ENCODE measurements at places on chromosomes 12 and 14.

DNA sequence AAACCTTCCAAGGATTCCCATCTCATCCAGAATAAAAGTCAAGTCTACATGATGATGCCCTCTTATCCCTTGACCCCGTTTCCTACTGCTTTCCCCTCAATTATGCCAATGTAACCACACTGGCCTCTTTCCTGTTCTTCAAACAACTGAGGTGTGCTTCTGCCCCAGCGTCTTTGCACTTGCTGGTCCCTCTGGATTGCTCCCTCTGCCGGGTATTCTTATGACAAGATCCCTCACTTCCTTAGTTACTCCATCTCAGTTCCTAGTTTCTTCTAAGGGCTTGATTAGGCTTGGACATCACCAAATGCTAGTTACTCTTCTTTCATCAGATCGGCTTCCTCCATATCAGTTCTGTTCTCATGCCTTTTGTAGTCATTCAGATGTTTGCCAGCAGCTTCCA is 32.7 kb upstream of the PELI2 start:
- no peak overlapping the region for H3K27ac ChIP-seq
- no peaks in the 10 kb centered on the region for H3K36me3 ChIP-seq
- H3K4me3 ChIP-seq, result no peak overlapping the region
- DNase-seq, result no peak
- H3K4me1 ChIP-seq, result no peaks in the 10 kb centered on the region
- peaks cover 12% of the 10 kb centered on the region for H3K27me3 ChIP-seq

GRCh38 chr12:67006610-67007009 is 262.5 kb upstream of the CAND1 start:
- no peak overlapping the region for H3K27ac ChIP-seq
- H3K4me3 ChIP-seq, result no peak overlapping the region
- no peaks in the 10 kb centered on the region for H3K36me3 ChIP-seq
- no peak for DNase-seq

DNA sequence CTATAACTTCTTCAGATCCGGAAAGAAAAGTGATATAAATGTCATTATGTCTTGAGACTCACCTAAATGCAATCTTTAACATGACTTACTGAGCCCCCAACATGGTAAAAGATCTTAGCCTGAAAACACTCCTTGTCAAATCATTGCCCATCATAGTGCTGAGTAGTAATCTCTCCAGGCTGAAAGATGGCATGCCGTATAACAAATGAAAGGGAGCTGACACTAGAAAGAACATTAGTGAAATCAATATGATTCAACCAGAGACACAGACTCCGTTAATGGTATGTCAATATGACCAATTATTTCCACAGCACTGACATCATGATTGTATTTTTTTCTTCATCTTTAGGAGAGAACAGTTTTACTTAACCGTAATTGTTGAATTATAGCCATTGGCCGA is 54.4 kb downstream of the BICD1 start:
- DNase-seq, result no peak
- H3K27me3 ChIP-seq, result no peaks in the 10 kb centered on the region
- H3K4me3 ChIP-seq, result no peak overlapping the region
- no peaks in the 10 kb centered on the region for H3K4me1 ChIP-seq
- no peak overlapping the region for H3K27ac ChIP-seq

GRCh38 chr14:63480599-63480998 is 62.6 kb downstream of the PPP2R5E start:
- DNase-seq, result no peak
- no peaks in the 10 kb centered on the region for H3K27me3 ChIP-seq
- no peak overlapping the region for H3K4me3 ChIP-seq
- H3K36me3 ChIP-seq, result no peaks in the 10 kb centered on the region
- no peak overlapping the region for H3K27ac ChIP-seq

DNA sequence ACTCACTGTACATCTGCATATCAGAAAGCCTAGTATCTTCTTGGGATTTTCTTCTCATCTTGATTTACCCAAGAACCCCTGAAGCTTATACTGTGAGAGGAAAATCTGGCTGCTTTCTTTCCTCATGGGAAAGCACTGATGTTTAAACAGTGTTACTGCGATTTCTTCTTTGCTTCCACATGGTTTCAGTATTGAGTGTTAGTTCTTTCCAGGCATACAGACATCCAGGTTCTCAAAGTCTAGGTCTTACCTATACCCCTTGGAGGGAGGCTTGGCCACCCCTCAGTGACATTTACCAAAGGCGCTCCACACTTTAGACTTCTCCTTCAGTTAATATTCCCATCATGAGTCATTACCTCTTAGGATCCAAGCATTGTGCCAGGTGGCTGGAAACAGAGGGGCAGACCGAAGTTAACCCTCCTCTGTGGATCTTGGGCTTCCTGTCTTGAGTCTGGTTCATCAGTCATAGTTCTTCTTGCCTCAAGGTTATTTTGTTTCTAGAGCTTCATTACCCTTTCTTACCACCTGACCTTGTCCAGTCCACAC is 79.1 kb downstream of the TMEM117 start:
- no peaks in the 10 kb centered on the region for H3K36me3 ChIP-seq
- no peak overlapping the region for H3K4me3 ChIP-seq
- H3K27me3 ChIP-seq, result no peaks in the 10 kb centered on the region

DNA sequence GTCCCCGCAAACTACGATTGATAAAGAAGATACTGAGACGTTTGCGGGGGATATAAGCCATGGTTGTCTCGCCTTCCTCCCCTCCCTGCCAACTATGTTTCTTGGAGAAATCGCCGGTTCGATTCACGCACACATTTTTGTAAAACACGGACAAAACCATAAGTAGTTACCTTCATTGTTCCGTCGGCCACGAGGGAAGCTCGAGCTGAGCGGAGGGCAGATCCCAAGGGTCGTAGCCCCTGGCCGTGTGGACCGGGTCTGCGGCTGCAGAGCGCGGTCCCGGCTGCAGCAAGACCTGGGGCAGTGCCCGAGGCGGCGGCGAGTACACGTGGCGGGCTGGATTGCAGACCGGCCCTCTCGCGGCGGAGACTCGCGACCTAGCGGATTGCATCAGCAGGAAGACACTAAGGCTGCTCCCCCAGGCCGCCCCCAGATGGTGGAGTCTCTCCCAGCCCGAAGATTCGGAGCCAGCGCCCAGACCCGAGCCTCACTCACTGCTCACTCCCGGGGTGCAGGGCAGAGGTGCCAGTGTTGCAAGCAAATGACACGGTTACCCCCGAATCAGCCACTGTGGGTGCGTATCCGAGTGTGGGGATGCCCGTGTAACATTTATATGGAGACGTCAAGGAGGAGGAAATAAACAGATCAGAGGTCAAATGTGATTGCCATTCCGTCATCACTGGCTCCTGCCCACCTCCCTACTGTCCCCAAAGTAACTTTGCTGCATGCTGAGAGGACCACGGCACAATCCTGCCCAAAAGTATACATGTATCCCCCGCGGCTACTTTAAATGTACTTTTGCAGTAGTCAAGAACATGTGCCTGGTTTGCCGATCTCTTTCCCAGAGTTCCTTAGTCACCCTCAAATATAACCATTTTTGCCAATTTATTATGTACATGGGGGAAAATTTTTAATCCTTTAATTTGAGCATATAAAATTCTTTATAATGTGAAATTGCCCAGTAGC is at the start of gene BCAT1:
Gene BCAT1, minus strand, starts transcription at position 345 of the 966 bp plus-strand sequence. Its CDS starts 169 bp downstream, at position 176.
- H3K27ac ChIP-seq, result no peak within 1 kb of the TSS
- peak within 1 kb of the TSS; percentile 55 for H3K4me3 ChIP-seq
- H3K36me3 ChIP-seq, result no peaks in the 10 kb centered on the region
- DNase-seq, result peak; percentile 53
- H3K27me3 ChIP-seq, result peaks cover 33% of the 10 kb centered on the region

DNA sequence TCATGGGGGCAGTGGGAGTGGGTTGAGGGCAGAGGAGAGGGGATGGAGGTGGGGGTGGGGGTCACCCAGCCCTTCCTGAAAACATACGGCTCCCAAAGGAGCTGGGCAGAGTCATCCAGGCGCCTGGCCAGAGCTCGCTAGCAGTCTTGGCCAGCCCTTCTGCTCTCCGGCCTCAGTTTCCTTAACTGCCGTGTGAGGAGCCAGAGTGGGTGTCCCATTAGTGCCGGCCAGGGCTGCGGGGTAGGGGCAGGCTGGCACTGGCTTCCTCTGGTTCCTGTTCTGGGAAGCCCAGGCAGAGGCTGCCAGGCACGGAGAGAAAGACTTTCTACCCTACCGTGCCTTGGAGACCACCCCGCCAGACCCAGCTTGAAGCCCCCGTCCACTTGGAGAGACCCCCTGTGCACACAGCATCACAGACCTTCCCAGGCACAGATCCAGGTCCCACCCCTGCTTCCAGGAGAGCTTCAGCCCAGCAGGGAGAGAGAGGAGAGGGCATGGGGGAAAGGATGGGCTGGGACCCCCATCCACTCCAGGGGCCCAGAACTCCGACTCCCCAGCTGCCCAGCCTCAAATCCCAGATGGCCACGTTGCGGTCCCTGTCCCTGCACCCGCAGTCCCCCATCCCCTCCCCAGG is 93.3 kb downstream of the RFLNA start:
- H3K27ac ChIP-seq, result peak overlapping the region; percentile 93
- no peak for DNase-seq
- peaks cover 24% of the 10 kb centered on the region for H3K36me3 ChIP-seq
- H3K4me1 ChIP-seq, result peaks cover 88% of the 10 kb centered on the region

DNA sequence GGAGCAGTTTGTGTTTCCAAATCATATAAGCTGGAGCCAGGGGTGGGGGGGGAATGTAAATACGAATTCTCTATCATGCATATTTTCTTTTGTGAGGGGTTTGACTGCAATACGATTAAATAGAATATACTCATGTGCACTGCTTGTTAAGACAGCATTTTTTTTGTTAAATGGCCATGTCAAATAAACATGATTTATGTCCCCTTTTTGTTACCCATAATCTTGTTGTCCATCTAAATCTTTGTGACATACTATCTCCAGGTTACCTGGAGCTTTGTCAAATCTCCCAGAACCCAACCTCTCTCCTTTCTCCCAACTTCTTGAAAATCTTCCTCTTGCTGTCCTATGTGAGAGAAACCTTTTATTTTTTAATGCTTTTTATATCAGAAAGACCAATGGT is 233.1 kb downstream of the SLC25A21 start:
- H3K4me3 ChIP-seq, result no peak overlapping the region
- no peak for DNase-seq
- H3K27me3 ChIP-seq, result no peaks in the 10 kb centered on the region
- H3K36me3 ChIP-seq, result no peaks in the 10 kb centered on the region
- H3K4me1 ChIP-seq, result no peaks in the 10 kb centered on the region

GRCh38 chr14:69818758-69819191 is 21.7 kb upstream of the SLC10A1 start:
- H3K27me3 ChIP-seq, result peaks cover 9% of the 10 kb centered on the region
- H3K27ac ChIP-seq, result no peak overlapping the region
- H3K4me3 ChIP-seq, result no peak overlapping the region

DNA sequence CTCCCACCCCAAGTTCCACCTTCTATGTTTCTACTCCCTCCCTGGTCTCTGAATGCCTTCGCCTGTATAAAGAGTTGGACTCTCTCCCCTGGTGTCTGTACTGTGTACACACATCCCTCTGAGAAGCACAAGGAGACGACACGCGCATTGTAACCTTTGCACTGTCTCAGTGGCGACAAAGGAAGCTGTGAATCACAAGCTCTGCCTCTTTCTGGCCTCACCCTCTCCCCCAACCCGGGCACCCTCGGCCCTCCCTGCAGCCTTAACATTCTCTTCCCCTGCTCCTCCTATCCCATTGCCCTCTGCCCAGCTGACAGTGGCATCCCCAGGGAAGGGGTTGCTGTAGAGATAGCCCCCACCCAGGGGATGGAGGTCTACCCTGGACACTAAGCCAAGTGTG is 2.5 kb upstream of the SMARCD1 start:
- H3K4me1 ChIP-seq, result no peaks in the 10 kb centered on the region
- H3K4me3 ChIP-seq, result no peak overlapping the region
- no peaks in the 10 kb centered on the region for H3K27me3 ChIP-seq
- H3K27ac ChIP-seq, result no peak overlapping the region
- no peak for DNase-seq
- peaks cover 12% of the 10 kb centered on the region for H3K36me3 ChIP-seq

DNA sequence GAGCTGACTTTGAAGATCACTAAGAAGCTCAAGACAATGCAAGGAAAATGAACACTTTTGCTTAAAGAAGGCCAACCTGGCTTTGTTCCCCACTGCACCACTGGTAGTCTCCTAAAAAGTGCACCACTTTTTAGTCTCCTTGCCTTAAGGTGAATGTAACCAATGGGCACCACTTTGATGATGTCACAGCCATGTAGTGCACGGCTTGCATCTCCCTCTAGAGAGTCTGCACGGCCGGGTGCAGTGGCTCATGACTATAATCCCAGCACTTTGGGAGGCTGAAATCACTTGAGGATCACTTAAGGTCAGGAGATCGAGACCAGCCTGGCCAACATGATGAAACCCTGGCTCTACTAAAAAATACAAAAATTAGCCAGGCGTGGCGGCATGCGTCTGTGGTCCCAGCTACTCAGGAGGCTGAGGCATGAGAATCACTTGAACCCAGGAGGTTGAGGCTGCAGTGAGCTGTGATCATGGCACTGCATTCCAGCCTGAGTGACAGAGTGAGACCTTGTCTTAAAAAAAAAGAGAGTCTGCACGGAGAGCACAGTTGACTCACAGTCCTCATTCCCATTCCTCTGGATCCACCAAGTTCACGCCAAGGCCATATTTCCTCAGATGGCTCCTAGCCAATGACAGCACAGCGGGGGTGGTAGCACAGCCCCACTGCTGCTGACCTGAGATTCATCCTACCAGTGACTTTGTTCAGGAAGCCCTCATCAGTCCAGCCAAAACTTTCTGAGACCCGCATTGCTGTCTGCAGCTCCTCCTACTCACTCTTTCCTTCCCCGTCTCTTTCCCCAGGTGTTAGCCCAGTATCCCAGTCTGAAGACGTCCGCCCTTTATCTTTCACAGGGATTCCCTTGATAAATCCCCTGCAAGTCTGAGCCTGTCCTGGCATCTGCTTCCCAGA is 16.5 kb upstream of the IFT81 start:
- peaks cover 33% of the 10 kb centered on the region for H3K4me1 ChIP-seq
- no peak overlapping the region for H3K27ac ChIP-seq
- no peak for DNase-seq
- H3K27me3 ChIP-seq, result no peaks in the 10 kb centered on the region

DNA sequence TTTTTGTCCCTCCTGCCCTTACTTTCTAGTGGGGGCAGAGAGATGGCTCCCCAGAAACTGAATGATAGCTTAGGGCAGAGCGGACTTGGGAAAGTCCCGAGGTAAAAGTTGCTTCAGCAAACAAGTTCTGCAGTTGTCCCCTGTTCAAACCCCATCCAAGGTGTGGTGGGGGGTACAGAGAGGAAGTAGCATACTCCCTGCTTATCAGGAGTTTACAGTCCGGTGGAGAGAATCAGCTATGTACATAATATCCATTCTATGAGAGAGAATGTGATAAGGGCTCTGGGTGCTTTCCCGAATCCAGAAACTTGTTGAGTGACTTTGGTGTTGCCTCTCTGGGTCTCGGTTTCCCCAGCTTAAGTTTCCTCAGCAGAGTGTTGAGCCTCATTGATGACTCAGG is 40.4 kb upstream of the VRK1 start:
- H3K36me3 ChIP-seq, result no peaks in the 10 kb centered on the region
- no peak for DNase-seq
- no peak overlapping the region for H3K27ac ChIP-seq
- no peaks in the 10 kb centered on the region for H3K27me3 ChIP-seq
- no peak overlapping the region for H3K4me3 ChIP-seq
- no peaks in the 10 kb centered on the region for H3K4me1 ChIP-seq
